ENCODE measurements at places on chromosomes 1 and 21.

DNA sequence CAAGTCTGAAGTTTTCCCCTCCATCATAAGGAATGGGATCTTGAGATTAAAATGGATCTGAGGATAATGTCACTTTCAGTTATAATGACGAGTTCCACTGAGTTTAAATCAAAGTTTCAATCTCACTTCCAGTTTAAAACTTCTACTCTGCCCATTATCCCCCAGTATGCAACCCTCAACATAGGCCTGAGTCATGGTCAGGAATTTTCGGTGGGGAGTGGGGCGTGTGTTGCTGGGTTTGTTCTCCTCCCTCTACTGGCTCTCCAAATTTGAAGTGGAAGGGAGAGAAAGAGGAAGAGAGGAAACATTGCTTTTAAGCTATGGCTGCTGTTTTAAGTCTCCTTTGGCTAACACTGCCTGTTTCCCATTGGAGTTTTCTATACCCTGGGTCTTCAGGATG lies 152.9 kb downstream of the TM2D1 start:
- DNase-seq, result no peak

DNA sequence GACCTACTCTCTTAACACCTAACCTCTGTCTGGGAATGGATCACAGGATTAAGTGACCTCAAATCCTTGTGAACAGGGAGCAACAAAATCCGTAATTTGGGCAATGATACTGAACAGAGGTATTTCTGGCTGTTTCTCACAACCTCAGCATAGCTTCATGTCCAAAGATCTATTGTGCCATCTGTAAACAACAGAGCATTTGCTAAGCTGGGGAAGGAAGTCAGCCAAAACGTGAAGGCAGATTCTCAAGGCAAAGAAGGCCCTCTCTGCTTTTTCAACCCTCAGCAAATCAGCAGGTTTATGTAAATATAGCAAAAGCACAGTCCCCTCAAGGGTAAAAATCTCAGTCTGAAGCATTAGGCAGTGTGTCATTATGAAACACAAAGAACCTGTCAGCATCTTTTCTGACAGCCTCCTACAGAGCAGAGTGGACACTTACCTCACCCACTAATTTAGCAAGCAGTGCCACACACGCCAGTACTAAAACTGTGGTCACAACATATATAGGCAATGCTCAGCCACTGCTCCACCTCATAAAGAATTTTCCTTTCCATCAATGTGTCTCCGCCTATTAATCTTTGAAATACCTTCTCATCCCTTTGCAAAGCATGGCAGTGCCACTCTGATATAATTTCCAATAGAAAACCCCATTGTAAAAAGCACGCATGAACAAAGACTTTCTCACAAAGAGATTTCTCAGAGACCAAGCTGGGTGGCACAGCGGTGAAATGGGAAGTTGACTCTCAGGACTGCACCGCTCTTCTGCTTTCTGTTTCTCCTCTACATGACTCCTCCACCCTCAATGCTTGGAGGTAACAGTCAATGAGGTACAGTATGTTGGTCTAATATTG lies 188.0 kb downstream of the RERE start:
- DNase-seq, result no peak

GRCh38 chr1:200242110-200243041 lies 167.5 kb downstream of the ZNF281 start:
- DNase-seq, result no peak

DNA sequence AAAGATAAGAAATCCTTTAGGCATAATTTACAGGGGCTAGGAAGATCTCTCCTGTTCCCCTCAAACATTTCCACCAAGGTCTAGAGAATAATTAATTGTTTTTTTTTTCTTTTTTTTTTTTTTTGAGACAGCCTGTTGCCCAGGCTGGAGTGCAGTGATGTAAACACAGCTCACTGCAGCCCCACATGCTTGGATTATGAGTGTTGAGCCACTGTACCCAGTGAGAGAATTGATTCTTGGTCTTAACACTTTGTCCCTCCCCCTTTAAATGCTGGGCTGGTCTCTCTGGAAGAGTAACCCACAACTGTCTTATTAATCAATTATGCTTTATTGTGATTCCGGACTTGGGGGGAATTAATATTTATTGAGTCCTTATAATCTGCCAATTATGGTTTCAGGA lies 33.4 kb downstream of the ATF3 start:
- no peak for DNase-seq

DNA sequence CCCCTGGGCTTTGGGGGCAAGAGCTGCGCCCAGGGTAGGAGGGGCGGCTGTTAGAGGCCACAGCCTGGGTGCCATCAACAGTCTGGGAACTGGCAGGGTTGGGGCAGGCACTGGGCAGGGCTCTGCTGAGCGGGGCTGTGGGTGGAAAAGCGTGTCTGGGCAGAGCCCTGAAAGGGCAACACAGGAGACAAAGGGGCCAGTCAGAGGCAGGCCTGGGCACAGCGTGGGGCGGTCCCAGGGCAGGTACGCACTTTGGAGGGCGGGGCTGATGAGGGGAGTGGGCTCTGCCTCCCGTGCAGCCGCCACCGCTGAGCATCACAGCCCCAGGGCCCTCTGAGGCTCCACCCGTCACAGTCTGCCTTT lies 13.9 kb downstream of the CELSR2 start:
- no peak for DNase-seq

- DNase-seq, result no peak
Measured at GRCh38 chr21:38434913-38435533, 63.3 kb downstream of the ERG start.

- DNase-seq, result peak; percentile 10
Measured at GRCh38 chr1:91997607-91998195, 32.1 kb upstream of the EPHX4 start.

GRCh38 chr21:15671188-15671587 lies 58.6 kb upstream of the USP25 start:
- DNase-seq, result no peak

DNA sequence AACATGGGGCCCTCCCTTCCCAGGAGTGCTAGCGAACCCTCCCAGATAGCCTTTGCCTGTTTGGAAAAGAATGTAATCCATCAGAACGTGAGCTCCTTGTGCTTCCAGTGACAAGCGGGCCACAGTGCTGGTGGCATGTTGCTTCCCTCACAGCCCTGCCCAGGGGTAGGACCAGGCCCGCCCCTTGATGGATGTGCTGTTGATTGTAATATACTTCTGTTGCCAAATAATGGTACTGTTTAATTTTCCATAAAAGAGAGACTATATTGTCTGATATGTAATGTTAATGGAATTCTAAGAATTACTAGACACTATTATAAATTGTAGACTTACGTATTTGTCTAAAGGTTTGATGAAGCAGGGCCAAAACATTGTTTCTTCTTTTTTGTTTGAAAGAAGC lies 16.4 kb downstream of the ATP5PO start:
- DNase-seq, result no peak

- DNase-seq, result no peak
Measured at GRCh38 chr1:110554871-110555801, 36.2 kb upstream of the KCNA10 start.

DNA sequence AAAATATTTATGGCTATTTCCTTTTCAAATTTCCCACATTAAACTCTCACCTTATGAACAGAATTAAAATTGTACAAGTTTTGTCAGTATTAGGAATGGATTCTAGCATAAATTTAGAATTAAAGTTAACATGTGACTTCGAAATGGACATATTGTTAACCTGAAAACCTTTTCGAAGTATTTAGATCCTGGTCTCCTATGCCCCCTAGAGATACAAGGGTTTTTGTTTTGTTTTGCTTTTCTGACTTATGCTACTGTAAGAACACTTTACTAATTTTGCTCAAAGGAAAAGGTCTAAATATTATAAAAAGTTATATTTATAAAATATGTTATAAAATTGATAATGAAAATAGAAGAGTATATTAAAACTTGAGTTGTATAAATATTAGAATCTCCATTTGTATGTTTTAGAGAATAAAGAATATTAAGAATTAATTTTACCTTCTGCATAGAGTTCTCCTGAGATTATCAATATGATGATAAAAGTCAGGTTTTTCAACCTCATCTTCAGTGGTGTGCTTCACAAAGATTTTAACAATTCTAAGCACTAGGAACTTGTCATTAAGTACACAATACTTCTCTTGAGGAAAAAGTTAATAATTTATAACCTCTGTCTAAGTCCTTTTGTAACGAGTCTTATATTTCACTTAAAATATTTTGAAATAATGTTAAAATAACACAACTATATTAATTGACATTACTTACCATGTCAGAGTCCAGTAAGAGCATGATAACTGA lies at the start of gene F13B:
F13B (minus strand) TSS at position 542 of the 738 bp plus-strand sequence; CDS start at position 505, 37 bp downstream.
- no peak for DNase-seq

- DNase-seq, result no peak
Measured at GRCh38 chr1:107683191-107683657, 281.8 kb downstream of the VAV3 start.

DNA sequence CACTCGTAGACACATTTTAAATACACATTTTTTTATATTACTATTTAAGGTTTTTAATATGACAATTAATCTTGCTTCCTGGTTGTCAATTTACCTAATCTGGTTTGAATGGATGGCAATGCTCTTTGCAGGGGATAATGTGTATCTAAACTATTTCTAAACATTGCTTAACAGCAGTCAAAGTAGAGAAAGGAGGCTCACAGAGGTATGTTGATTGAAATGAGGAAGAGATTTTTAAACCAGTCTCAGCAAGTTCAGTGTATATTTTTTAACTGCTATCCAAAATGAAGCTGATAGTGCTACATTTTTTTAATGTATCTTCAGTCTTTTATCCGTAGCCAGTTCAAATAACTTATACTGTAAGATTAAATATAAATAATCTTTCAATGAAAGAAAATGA lies 17.4 kb downstream of the FMO1 start:
- DNase-seq, result no peak

GRCh38 chr1:108045460-108045859 lies 80.5 kb upstream of the VAV3 start:
- no peak for DNase-seq

DNA sequence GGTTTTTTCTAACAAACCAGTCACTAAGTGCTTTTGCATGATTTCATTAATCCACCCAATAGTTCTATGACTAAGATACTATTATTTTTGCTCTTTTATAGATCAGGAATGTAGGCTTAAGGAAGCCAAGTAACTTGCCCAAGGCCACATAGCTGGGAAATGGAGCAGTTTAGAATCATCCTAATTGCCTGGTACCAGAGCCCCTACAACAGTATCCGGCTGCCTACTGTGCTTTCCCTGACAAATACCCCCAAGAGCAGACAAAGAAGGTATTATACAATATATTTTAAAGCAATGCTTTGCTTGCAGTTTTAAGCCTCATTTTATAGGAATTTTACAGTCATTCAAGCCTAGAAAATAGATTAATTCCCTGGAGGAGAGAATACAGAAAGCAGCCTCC lies 45.5 kb upstream of the RASAL2 start:
- no peak for DNase-seq

DNA sequence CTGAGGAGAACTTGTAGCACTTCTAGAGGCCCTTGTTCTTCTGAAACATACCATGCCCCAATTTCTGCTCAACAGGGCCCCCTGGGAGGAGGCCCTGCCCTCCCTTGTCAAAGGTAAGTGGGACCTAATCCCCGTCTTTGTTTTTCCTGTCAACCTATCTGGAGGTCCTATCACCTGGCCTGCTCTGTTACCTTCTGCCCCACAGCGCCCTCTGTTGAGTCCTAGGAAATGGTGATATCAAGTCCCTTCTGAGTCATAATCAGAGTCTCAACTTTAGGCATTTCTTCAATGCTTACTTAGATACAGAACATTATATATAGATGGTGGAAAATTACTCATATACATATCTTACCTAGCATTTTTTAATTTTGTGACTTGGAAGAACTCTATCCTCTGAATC lies 28.2 kb upstream of the FCRL4 start:
- no peak for DNase-seq

GRCh38 chr1:90899263-90899662 lies 122.6 kb downstream of the ZNF644 start:
- no peak for DNase-seq

- DNase-seq, result no peak
Measured at GRCh38 chr1:167369933-167370332, 148.4 kb downstream of the CD247 start.

GRCh38 chr21:37763298-37763697 lies 153.0 kb downstream of the KCNJ6 start:
- DNase-seq, result no peak

GRCh38 chr1:59857679-59858354 lies 43.1 kb downstream of the HOOK1 start:
- no peak for DNase-seq

DNA sequence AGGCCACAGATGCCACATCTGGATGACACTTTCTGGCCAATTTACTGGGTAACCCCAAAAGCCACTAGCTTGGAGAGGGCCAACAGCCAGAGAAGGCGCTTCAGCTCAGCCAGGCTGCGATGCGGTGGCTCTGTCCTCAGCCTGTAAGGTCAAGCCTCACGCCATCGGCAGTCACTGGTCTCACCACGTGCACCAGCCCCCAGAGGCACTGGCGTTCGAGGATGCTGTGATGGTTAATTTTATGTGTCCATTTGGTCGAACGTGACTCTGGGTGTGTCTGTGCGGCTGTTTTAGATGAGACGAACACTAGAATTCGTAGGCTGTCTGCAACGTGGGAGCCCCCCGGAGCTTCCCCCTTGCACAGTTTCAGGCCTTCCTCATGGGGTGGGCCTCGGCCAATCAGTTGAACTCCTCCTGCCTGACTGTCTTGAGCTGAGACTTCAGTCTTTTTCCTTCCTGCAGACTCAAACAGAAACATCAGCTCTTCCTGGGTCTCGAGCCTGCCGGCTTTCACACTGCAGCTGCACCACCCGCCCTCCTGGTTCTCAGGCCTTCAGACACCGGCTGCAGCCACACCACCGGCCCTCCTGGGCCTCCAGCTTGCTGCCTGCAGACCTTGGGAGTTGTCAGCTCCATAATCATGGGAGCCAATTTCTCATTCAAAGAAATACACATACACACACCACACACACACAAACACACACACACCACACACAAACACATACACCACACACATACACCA lies 41.6 kb upstream of the SLC45A1 start:
- no peak for DNase-seq

DNA sequence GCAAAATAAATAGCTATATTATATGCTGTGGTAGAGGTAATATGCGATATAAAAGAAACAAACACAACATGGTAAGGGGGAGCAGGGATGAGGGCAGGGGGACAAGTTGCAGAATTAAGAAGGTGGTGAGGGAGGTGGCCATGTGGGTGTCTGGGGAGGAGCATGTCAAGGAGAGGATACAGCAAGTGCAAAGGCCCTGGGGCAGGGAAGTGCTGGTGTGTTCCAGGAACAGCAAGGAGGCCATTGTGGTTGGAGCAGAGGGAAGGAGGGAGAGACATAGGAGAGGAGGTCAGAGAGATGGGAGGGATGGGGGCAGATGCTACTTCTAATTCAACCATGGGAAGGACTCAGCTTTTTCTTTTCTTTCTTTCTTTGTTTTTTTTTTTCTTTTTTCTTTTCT lies 161.2 kb upstream of the IGSF21 start:
- no peak for DNase-seq

GRCh38 chr1:86773341-86774288 lies 69.2 kb downstream of the SH3GLB1 start:
- no peak for DNase-seq

- peak; percentile 38 for DNase-seq
Measured at GRCh38 chr1:165117482-165117881, 239.0 kb downstream of the LMX1A start.

All from left renal pelvis (tissue), 4 donors.